Fibroblast of skin of right quadriceps (primary cell): ENCODE measurements at places on chromosomes 3 and 15.

GRCh38 chr3:197336348-197336747 is 37.9 kb upstream of the DLG1 start:
- no peak for DNase-seq

- DNase-seq: peak; percentile 86
Measured at GRCh38 chr3:142976621-142977398, 13.3 kb upstream of the PAQR9 start.

DNA sequence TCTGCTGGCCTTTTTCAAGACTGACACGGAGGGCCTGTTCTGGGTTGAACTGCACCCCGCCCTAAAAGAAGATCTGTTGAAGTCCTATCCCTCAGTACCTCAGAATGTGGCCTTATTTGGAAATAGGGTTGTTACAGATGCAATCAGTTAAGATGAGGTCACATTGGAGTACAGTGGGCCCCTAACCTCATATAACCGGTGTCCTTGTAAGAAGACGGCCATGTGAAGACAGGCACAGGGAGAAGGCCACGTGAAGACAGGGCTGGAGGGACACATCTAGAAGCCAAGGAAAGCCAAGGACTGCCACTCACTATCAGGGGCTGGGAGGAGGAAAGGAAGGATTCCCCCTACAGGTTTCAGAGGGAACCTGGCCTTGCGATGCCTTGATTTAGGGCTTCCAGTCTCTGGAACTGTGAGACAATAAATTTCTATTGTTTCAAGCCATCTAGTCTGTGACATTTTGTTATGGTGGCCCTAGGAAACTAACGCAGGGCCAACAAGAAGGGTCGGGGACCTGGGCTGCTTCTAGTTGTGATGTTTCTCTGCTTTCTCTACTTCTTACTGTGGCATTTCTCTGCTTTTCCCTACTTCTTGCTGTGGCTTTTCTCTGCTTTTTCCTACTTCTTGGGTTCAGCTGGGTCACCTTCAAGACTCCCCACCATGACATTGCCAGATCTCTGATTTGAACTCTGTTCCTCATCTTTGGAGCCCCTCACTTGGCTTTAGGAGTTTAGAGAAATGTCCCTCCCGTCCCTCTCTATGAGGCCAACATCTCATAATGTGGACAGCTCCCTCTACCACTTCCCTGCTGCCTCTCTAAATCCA is 4.8 kb upstream of the CCDC174 start:
- no peak for DNase-seq

GRCh38 chr15:88707771-88708654 is 69.2 kb downstream of the ISG20 start:
- DNase-seq: peak; percentile 21

GRCh38 chr15:36601497-36601932 is 22.1 kb downstream of the CDIN1 start:
- peak; percentile 76 for DNase-seq

GRCh38 chr3:148528024-148528423 is 169.7 kb upstream of the AGTR1 start:
- peak; percentile 34 for DNase-seq

DNA sequence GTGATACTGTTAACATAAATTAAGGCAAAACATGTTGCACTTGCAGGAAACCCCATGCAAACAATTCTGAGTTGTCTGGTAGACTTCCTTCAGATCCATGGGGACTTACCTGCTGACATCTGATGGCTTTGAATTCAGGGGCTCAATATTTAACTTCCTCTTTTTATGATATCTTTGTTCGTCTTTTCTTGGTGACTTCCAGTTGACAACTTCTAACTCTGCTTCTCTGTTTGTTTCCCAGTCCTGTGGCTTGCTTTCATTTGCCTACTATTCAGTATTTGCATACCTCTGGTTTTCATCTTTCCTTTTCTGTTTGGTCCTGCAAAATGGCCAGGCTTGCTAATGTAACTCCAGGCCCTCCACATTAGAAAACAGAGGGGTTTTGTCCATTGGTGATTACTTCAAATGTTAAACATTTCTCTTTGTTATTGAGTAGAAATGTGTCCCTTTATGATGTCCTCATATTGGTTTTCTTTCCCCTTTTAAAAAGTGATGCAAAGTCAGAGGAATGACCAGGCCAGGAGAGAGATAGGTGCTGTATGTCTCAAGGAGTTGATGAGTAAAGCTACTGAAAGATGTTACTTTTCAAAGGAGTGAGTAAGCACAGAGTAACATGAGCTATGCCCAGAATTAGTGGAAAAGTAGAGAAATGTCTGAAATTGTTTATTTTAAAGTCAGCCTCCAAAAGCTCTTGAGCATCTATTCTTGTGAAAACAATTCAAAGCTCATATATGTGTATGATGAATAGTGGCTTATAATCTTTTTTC is 335.9 kb downstream of the LPP start:
- peak; percentile 80 for DNase-seq

DNA sequence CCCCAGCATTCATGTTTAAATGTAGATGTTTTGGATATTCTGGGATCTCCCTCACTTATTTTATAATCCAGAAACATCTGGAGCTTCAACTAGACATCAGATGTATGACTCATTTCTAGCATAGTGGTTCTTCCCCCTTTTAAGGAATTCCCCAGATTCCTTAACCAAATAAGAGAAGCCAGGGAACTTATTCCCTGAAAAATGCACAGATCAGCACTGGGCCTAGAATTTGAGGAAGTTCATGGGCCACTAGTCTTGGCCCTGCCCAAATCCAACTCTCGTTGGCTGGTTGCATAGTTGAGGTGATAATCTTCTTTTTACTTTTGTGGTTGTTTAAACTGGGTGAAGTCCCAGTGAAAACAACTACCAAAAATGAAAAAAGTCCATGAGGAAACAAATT is 20.4 kb downstream of the RARRES1 start:
- peak; percentile 95 for DNase-seq

DNA sequence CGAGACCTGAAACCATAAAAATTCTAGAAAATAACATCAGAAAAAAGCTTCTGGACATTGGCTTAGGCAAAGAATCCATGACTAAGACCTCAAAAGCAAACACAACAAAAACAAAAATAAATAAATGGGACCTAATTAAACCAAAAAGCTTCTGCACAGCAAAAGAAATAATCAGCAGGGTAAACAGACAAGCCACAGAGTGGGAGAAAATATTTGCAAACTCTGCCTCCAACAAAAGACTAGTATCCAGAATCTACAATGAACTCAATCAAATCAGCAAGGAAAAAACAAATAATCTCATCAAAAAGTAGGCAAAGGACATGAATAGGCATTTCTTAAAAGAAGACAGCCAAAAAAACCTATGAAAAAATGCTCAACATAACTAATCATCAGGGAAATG is 59.6 kb downstream of the DNAH12 start:
- no peak for DNase-seq

DNA sequence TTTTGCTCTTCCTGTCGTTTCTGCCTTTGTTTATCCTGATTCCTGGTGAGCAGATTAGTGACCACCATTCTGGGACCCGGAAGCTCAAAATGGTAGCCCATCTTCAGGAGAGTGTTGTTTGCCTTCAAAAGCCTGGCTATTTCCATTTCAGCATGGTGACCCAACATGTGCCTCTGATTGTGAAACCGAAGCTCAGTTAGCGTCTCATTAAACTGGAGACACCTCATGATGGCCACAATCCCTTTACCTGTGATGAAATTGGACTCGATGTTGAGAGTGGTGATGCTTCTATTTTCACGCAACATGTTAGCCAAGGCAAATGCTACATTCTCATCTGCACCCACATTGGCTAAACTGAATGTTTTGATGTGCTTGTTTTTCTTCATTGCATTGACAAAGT is 3.3 kb downstream of the LMOD3 start:
- DNase-seq: no peak

GRCh38 chr3:58034738-58035523 is 26.7 kb downstream of the FLNB start:
- DNase-seq: no peak

GRCh38 chr15:78098131-78098755 is 5.9 kb downstream of the SH2D7 start:
- no peak for DNase-seq

- DNase-seq: no peak
Measured at GRCh38 chr3:113138839-113139743, 72.3 kb upstream of the BOC start.

DNA sequence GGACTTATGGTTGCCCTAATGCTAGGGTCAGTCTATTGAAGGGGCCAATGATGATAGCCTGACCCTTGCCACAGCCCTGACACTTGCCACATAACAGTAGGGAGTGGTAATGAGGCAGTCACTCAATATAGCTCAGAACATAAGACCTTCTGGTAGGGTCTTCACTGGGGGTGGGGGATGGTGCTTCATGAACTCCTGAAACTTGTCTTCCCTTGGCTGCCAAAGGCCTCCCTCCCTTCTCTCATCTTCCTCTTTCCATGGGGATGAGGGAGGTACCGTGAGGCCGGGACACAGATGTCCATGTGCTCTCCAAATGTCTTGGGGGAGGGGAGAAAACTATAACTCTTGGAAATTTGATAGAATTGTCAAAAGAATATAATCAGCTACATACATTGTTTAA is 21.1 kb upstream of the THSD4 start:
- no peak for DNase-seq

DNA sequence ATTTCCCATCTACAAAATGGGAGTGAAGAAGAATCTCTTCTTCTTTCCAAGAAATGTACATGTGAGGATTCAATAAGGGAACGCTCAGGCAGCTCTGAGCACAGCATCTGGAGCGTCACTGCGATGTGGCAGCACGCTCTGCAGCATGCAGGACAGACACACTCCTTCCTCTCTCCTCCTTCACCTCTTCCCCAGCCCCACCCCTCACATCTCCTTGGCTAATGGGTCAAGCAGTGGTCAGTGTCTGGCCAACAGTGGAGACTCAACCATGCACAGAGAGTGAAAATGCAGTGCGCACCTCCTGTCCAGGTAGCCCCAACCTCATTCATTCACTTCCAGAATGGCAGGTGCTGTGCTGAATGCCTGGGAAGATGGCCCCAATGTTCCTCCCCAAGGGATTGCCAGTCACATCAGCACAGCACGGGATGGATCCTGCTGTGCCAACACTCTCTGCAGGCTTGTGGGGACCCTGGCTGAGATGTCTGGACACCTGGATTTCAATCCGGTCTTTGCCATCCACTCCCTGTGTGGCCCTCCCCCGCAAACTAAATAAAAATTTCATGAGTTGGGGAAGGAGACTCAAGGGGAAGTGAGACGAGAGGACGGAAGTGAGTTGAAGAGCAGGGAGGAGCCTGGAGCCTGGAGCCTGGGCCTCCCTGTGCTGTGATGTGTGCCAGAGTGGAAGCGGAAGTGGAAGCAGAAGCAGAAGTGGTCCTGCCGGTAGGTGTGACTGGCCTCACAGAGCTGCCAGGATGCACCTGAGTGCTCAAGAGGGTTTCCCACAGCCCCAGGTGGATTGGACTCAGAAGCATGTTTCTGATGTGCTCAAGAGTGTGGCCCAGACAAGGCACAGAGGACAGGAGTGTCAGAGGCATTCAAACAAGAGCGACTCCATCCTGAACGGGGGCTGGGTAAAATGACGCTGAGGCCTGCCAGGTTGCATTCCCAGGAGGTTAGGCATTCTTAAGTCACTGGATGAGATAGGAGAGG is 163.9 kb downstream of the SMAD6 start:
- no peak for DNase-seq

- no peak for DNase-seq
Measured at GRCh38 chr15:78761020-78761419, 50.2 kb downstream of the ADAMTS7 start.

DNA sequence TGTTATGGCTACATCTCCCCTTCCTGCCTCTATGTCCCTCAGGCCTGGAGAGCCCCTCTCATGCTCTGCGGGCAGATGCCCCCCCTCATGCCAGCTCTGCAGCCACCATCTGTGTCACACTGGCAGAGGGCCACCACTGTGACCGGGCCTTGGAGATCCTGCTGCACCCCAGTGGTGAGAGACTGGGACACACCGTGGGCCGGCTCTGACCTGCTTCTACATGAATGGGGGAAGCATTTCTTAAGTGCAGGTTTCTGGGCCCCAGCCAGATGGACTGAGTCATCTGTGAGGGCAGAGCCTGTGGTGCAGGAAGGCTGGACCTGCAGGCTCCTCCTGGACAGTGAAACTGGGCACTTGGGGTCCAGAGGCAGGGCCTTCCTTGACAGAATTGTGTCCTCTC is 4.8 kb downstream of the VWA5B2 start:
- DNase-seq: peak; percentile 44

GRCh38 chr3:123660900-123661299 is 76.0 kb upstream of the HACD2 start:
- peak; percentile 100 for DNase-seq

GRCh38 chr3:160842021-160843005 is 86.3 kb downstream of the PPM1L start:
- DNase-seq: no peak

- DNase-seq: no peak
Measured at GRCh38 chr15:76642671-76643070, 262.5 kb downstream of the SCAPER start.

GRCh38 chr15:57432141-57432741 is 55.9 kb downstream of the CGNL1 start:
- no peak for DNase-seq

GRCh38 chr15:66294932-66295235 is 1.5 kb downstream of the DIS3L start:
- DNase-seq: no peak

- DNase-seq: no peak
Measured at GRCh38 chr15:98907927-98908471, 99.6 kb downstream of the PGPEP1L start.

DNA sequence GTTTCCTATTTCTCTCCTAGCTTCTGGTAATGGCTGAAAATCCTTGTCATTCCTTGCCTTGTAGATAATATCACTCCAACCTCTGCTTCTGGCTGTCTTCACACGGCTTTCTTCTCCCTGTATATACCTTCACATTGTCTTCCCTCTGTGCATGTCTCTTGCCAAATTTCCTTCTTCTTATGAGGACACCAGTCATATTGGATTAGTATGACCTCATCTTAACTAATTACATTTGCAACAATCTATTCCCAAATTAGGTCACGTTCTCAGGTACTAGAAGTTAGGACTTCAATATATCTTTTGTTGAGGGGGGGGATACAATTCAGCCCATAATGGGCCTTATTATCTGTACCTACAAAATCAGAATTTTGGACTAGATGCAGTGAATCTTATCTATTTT is 417.4 kb downstream of the PLCL2 start:
- no peak for DNase-seq
